ENCODE measurements at places on chromosomes 12 and 14.

DNA sequence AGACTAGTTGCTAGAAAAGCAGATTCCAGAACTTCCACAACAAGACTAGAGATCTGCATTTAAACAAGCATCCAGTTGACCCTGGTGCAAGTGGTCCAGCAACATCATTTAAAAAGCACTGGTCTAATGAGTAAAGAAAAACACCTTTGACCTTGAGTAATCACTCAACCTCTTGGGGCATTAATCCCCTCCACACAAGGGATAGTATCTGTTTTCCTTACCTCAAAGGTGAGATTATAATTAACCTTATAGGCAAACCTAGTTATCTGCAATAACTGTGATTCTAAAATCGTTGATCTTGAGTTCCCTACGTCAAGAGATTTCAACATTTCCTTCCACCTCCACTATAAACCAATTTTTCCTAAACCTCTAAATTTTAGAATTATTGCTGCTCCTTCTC, 1.1 kb downstream of the KDM5A start:
- no peak for DNase-seq

DNA sequence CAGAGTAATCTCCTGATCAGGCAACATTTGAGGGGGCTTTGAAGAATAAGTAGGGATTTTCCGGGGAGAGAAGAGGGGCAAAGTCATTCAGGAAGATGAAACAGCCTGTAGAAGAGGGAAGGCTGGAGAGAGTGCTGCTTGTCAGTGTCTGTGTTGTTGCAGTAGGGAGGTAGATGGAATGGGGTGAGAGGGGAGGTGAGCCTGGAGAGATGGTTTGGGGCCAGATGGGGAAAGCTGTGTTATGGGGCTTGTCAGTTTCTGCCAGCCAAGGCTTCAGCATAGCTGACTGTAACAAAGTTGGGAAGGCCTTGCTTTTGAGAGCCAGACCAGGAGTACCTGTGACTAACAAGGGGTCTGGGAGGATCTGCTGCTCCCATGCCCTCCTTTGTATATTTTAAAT, 18.0 kb downstream of the BICD1 start:
- no peak for DNase-seq

DNA sequence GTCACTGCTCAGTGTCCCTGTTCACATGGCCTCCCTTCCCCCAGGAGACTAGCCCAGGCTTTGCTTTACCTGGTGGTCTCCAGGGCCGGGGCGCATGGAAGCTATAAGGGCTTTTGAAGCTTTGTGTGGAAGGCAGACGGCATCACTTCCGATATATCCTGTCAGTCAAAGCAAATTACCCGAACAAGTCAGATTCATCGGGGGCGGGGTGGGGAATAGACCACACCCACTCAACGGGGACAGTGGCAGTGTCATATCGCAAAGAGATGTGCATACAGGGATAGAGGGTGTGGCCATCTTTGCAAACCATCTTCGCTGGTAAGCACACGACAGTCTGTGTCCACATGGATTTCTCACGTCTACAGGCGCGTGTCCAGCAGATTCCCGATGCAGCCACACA, 127.3 kb downstream of the GLT1D1 start:
- no peak for DNase-seq

DNA sequence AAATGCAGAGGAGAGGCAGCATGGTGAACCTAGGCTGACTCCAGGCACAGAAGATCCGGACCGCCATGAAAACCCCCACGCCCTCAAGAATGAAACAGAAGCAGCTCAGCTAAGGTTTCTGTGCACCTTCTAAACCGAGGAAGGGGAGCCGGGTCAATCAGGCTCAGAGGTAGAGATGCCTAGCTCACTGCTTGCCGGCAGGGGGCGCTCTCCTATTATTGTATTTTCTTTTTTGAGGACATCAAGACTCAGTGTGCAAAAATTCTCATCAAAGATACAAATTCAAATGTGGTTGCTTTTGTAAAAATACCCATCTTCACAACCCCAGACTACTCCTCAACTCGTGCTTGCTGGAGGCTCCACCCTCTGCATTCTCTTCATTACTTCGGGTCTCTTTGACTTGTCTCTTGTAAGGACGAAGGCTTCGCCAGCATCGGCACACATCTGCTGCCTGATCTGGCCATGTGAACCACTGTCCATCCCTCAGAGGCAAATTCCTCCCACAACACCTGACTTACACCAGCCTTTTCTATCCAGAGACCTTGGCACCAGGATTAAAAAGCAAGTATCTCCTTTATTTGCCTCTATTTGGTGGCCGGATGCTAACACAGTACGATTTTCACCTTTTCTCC, 33.4 kb upstream of the RNASE3 start:
- peak; percentile 53 for DNase-seq

GRCh38 chr14:74567646-74568379, 44.2 kb downstream of the LTBP2 start:
- DNase-seq: no peak

DNA sequence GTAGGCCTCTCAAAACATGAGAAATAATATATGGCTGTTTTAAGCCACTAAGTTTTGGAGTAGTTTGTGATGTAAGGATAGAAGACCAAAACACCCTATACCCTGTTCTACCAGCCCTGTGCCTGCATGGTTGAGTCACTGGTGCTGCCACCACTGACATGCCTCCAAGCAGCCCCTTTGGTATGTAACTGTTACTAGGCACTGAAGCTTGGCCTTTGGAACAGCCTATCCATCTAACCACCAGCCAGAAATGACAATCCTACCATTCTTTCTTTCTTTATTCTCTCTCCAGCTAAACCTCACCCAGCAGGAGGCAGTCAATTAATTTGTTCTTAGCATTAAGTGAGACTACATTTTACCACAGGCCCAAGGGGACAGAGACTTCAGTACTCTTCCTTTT, 240.3 kb downstream of the MSRB3 start:
- DNase-seq: peak; percentile 91

DNA sequence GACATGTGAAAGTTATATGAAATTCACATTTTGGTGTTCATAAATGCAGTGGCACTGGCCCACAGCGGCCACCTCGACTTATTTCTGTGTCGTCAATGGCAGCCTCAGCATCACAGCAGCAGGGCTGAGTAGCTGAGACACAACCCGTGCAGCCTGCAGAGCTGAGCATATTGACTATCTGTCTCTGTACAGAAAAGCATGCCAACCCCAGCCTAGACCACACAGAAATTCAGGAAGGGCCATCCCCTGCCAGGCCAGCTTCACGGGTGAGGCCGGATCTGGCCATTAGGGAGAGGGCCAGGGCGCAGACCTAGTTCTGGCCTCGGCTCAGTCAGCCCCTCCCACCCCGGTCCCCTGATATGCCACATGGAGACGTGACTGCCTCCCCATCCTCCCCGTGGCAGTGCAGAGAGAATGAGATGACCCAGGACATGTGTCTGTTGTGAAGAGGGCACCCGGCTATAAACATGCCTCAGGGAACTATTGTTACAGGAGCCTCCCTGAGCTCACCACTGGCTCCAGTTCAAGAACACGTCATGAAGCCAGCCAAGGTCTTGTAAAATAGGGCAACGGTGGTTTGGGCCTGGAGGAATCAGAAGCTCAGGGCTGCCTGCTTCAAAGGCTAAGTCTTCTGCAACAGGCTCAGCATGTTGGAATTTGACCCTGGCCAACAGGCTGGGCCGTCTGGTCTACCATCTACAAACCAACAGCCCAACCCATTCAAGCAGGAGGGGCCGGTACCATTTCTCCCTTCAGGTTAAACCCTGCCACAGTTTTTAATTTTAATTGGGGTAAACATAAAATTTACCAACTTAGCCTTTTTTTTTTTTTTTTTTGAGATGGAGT, 25.5 kb downstream of the SCARB1 start:
- DNase-seq: peak; percentile 90

- DNase-seq: peak; percentile 91
These were observed 93.8 kb upstream of the MDM1 start for GRCh38 chr12:68425998-68426397.

- DNase-seq: peak; percentile 78
These were observed 40.1 kb downstream of the STXBP6 start for GRCh38 chr14:25009891-25010290.

DNA sequence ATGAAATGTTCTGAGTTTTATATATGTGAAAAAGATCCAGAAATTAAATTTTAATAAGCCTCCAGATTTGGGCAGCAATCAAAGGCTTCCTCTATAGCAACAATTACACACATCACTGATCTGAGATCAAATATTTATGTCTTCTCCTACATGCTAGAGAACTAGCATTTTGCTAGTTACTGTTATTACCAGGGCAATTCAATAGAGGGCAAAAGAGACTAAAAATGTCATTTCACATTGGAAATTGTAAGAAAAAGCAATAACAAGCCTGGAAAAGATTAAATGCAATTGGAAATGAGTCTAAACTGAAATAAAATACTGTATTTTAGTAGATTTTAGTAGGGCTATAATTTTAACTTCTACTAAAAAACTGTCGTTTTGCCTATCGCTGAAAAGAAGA, 32.6 kb upstream of the ANO6 start:
- DNase-seq: peak; percentile 22

DNA sequence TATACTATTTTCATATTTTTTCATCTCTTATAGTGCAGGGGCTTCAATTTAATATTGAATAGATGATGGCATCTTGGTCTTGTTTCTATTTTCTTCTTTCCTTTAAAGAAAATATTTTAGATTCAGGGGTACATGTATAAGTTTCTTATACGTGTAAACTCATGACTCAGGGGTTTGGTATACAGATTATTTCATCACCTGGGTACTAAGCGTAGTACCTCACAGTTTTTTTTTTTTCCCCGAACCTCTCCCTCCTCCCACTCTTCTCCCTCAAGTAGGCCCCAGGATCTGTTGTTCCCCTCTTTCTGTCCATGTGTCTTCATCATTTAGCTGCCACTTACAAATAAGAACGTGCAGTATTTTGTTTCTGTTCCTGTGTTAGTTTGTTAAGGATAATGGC, 172.6 kb downstream of the TMTC3 start:
- no peak for DNase-seq

- no peak for DNase-seq
These were observed 85.5 kb downstream of the CPSF2 start for GRCh38 chr14:92207012-92207927.

GRCh38 chr14:101064718-101065117, 161.2 kb upstream of the RTL1 start:
- DNase-seq: no peak

GRCh38 chr14:96797582-96798349, 584 bp downstream of the VRK1 start:
- DNase-seq: peak; percentile 9

DNA sequence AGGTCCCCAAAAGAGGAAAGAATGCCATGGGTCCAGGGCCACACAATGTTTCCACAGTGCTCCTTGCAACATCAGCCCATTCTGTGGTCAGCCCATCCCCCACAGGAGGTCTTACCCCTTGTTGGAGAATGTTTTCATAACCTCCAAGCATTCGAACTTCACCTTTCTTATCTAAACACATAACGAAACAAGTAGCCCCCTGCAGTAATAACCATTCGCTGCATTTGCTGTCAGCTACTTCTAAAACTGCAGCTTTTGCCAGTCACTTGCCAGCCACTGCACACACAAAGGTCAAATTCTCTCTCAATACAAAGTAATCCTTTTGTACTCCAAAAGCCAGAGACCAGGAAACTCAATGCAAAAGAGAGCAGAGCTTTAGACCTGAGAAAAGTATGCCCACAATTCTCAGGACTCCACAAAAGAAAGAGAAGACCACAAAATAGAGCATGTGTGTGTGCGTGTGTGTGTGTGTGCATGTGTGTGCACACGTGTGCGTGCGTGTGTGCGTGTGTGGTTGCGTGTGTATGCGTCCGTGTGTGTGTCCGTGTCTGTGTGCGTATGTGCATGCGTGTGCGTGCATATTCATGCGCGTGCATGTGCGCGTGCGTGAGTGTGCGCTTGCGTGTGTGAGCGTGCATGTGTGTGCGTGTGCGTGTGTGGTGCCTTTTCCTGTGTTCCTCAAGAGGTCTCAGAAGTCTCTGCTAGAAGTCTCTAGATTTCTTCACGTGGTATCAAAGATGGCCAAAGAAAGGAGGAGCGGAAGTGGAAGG, 31.7 kb upstream of the NINJ2 start:
- no peak for DNase-seq

GRCh38 chr12:26252946-26253345, 57.6 kb downstream of the SSPN start:
- no peak for DNase-seq

- DNase-seq: no peak
These were observed 403.8 kb downstream of the NPAS3 start for GRCh38 chr14:33342299-33342974.

- peak; percentile 35 for DNase-seq
These were observed 164.6 kb downstream of the MSRB3 start for GRCh38 chr12:65443038-65443437.

DNA sequence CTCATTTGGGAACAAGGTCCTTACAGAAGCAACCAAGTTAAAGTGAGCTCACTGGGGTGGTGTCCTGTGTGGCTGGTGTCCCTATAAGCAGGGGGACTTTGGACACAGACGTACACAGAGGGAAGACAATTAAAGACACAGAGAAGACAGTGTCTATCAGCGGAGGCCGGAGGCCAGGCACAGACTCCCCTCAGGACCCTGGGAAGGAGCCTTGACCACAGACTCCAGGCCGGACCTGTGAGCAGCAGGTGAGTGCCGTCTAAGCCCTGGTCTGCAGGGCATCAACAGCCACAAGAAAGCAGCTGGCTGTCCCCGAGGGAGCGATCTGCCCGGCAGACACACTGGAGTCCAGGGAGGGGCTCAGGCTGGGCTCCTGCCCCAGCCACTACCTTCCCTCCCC, 219.1 kb upstream of the C14orf180 start:
- no peak for DNase-seq

- no peak for DNase-seq
These were observed 72.2 kb downstream of the DACT1 start for GRCh38 chr14:58709949-58710348.

GRCh38 chr12:2267703-2268470, 215.1 kb downstream of the CACNA1C start:
- peak; percentile 92 for DNase-seq

DNA sequence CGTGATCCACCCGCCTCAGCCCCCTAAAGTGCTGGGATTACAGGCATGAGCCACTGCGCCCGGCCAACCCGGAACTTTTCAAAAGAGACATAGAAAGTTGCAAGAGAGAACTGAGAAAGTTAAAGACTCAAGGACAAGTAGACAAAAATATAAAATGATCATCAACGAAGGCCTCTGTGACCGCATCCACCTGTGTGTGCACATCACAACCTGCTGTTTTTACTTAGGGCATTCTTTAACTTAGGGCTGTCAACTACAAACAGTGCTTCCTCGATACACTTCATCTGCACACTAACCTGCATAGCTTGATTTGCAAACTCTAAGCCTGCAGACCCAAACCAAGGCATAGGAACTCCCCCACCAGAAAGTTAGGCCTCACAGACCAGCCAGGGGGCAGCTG, 14.8 kb downstream of the P2RX2 start:
- no peak for DNase-seq

GRCh38 chr12:72234886-72235285, 37.3 kb upstream of the TRHDE start:
- DNase-seq: peak; percentile 36

DNA sequence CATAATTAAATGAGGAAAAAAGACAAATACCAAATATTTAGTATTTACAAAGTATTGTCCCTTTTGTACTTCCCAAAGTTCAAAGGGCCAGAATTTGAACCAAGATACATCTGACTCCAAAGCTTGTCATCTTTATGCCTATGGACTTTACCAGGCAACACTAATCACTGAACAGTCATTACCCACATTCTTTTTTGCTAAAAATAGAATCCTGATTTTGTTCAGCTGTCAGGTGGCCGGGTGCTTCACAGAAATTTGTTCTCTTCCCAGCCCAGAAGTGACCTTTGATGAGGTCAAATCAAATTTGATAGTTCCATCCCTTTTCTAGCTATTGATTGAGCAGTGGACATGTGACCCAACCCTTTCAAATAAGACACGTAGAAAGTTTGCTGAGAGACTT, 121.6 kb downstream of the LLPH start:
- no peak for DNase-seq

GRCh38 chr12:1890810-1891209, 27.6 kb downstream of the CACNA2D4 start:
- no peak for DNase-seq

Data from fibroblast of skin of scalp (primary cell).